ENCODE measurements at places on chromosomes 5 and 9. TPM values are rescaled to one million over a fixed set of nuclear protein-coding genes. Genes with fewer than 3 reads are reported as not detected.

DNA sequence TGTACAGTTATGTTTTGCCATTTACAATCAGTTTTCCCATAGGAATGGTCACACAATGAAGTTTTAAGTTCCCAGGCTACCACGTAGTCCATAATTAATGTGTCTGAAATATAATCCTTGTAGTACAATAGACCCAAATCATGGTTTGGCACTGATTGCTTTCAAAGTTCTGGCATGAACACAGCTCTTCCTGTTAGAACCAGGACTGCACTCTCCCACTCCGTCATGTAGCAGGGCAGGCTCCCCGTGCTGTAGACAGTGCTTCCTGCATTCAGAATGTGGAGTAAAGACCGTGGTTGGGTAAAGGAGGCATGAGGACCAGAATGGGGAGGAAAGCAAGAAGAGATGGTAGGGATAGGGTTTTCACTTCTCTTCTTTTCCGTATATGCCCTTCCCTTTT is 4.0 kb downstream of the SEC61B start:
- no peak overlapping the region for H3K4me3 ChIP-seq
- H3K27ac ChIP-seq: no peak overlapping the region
- peaks cover 4% of the 10 kb centered on the region for H3K36me3 ChIP-seq
- DNase-seq: no peak
- no peaks in the 10 kb centered on the region for H3K27me3 ChIP-seq
- H3K4me1 ChIP-seq: peaks cover 15% of the 10 kb centered on the region

DNA sequence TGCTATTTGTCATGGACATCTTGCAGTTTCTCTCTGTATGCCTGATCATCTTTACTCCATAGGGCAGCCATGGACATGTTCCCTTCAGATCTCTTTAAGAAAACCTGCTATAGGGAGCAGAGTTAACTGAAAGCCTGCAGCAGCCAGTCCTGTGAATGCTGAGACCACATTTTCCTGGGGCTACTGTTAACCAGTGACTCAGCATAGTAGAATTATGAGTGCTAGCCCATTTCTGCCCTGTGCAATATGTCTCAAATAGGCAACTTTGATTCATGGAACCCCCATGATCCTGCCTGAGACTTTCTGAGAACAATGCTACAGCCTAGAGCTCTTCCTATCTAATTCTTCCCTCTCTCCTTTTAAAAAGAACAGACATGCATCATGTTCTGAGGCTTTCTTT is 624.2 kb downstream of the CHSY3 start:
- no peak overlapping the region for H3K4me3 ChIP-seq
- H3K27ac ChIP-seq: no peak overlapping the region
- DNase-seq: no peak
- no peaks in the 10 kb centered on the region for H3K36me3 ChIP-seq
- no peaks in the 10 kb centered on the region for H3K27me3 ChIP-seq
- no peaks in the 10 kb centered on the region for H3K4me1 ChIP-seq

DNA sequence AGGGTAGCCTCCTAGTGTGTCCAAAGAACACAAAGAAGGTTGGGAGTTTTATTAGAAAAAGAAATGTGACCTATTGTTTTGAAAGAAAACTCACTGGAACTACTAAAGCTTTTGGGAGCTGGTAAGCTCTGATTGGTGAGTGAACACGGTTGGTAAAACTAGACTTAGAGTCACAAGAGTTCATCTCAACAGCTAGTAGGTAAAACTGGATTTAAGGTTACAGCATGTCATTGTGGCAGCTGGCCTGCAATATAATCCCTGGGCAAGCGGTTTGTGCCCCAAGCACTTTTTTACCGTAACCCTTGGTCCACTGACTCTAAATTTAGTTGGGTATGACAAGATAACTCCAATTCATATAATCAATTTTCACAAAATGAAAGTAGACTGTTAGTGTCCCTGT is 47.4 kb downstream of the UBAP2 start:
- H3K4me1 ChIP-seq: no peaks in the 10 kb centered on the region
- no peak overlapping the region for H3K27ac ChIP-seq
- H3K27me3 ChIP-seq: no peaks in the 10 kb centered on the region
- H3K36me3 ChIP-seq: peaks cover 25% of the 10 kb centered on the region

DNA sequence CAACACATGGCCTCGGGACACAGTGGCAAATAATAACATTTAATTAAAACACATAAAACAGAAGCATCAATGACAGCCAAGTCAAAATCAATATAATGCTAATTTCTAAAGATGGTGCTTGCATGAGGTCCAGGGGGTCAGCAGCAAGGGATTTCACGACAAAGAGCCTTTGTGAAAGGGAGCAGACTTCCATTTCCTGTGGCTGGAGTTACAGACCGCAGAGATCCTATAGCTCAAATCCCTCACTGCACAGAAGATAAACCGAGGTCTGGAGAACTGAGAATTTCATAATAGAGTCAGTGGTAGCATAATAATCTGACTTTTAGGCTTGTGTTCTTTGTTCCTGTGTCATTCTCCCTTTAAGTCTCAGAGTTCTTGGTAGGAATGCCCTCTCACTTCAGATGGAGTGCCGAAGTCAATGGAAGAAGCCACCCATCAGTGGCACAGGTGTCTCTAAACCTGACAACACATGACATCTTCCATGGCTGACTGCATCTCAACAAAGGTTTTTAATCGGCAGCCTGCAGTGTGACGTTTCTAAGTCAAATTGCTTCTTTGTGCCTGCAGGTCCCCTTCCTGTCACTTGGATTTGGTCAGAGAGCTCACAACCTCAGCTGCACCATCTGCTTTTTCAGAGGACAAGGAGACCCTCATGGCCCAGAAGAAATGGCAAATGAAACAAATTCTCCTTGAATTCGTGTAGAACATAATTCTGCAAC is 67.4 kb downstream of the CARTPT start:
- no peaks in the 10 kb centered on the region for H3K4me1 ChIP-seq
- no peaks in the 10 kb centered on the region for H3K27me3 ChIP-seq
- H3K27ac ChIP-seq: no peak overlapping the region
- no peaks in the 10 kb centered on the region for H3K36me3 ChIP-seq
- no peak for DNase-seq

- H3K27ac ChIP-seq: no peak overlapping the region
- H3K4me1 ChIP-seq: no peaks in the 10 kb centered on the region
- no peaks in the 10 kb centered on the region for H3K36me3 ChIP-seq
Observed at GRCh38 chr5:120805131-120805530, 341.0 kb downstream of the PRR16 start.

DNA sequence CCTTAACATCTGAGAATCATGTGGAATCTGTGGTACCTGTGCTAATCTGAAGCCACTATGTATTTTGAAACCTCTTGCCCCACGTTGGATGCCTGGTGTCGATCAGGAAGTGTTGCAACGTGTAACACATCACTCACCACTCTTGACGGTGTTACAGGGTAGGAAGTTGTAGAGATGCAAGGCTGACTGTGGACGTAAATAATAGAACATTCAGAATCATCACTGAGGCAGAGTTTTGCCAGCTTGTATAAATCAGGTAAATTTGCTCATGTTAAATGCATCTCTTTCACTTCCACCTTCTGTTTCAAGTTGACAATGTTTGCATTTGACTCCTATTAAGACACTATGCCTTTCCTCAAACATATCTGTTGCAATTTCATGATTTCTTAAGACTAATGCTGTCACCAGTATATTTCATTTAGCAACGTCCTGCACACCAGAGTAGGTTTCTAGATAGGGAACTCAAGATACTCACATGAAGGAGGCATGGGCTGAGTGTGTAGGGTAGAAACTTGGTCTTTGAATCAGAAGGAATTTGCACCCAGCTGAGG is 38.1 kb downstream of the BASP1 start:
- no peaks in the 10 kb centered on the region for H3K27me3 ChIP-seq
- H3K4me3 ChIP-seq: no peak overlapping the region
- H3K36me3 ChIP-seq: no peaks in the 10 kb centered on the region

DNA sequence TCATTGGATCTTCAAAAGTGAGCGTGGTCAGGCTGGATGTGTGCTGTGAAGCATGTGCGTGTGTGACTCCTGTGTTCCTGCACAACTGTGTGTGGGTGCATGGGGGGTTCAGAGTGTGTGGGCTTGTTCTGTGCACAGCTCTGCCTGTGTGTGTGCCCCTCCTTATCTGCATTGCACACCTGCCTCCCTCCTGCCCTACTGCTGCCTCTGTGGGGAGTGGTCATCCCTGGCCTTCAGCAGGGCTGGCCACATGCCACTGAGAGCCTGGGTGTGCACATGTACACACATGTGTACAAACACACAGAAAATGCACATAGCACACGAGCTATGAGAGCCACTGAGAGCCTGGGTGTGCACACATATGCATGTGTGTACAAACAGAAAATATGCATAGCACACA is 92.1 kb downstream of the CACNA1B start:
- H3K4me3 ChIP-seq: no peak overlapping the region
- no peak overlapping the region for H3K27ac ChIP-seq
- H3K4me1 ChIP-seq: no peaks in the 10 kb centered on the region
- H3K36me3 ChIP-seq: no peaks in the 10 kb centered on the region

DNA sequence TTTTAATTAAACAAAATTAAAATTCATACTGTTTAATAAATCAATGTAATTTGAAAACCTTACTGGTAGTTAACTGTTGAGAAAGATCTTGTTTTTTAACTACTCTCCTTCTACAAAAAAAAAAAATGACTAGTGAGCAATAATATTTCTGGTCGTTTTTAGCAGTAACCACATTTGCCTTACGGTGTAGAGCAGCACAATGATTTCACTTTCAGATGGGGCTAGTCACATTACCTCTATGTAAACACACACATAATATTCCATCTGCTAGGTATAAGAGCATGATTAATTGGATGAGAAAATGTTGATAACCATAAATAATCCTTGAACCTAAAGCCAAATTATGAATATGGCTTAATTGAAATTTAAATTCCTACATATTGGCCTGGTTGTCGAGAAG is 198.1 kb downstream of the CHSY3 start:
- H3K27ac ChIP-seq: no peak overlapping the region
- H3K4me3 ChIP-seq: no peak overlapping the region
- DNase-seq: no peak
- H3K36me3 ChIP-seq: no peaks in the 10 kb centered on the region
- H3K4me1 ChIP-seq: no peaks in the 10 kb centered on the region
- H3K27me3 ChIP-seq: no peaks in the 10 kb centered on the region

The C1QTNF2 gene
- total RNA-seq: not detected

DNA sequence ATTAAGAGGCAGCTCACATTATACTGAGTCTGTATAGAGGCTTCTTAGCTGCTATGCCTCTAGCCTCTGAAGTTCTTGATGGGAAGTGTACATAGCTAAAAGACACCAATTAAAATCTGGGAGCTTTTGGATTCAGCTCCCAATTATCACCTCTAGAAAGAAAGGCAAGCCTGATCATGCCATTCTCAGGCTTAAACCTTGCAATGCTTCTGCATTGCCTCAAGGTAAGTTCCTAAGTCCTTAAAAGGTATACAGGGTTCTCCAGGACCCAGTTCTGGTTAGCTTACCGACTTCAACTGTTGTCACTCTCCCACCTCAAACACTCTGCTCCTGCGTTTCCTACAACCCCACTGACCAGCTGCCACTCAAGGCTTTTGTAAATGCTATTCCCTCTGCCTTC is 17.5 kb upstream of the CCL28 start:
- H3K36me3 ChIP-seq: no peaks in the 10 kb centered on the region
- H3K4me3 ChIP-seq: no peak overlapping the region
- no peak for DNase-seq
- no peak overlapping the region for H3K27ac ChIP-seq
- H3K4me1 ChIP-seq: no peaks in the 10 kb centered on the region

DNA sequence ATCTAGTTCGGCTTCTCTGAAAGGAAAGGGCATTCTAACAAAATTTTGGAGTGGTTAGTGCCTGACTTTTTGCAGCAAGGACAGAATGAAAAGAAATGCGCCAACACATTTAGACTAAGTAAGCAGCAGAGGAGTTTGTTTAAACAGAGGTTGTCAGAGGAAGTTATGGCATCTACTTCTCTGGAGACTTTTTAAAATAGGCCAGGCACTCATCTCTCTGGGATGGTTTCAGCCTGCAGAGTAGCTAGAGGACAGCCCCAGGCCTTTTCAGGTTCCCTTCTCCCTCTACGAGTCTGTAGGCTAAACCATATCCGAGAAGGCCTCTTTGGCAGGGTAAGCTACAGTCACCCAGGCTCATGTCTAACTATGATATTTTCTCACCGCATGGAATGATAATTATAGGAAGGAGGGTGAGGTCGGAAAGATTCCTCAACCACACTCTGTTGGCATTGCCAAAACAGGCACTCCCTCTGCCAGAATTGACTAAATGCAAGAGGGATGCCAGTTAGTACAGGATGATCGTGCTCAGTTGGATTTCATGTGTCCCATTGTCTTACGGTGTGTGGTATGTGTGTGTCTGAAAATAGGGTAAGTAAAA is 1.4 kb upstream of the CTXN3 start:
- DNase-seq: no peak
- no peak overlapping the region for H3K27ac ChIP-seq
- H3K4me3 ChIP-seq: no peak overlapping the region
- no peaks in the 10 kb centered on the region for H3K36me3 ChIP-seq

GRCh38 chr9:127947841-127948710 is 10.4 kb upstream of the DPM2 start:
- peak overlapping the region; percentile 49 for H3K27ac ChIP-seq
- no peak overlapping the region for H3K4me3 ChIP-seq
- no peaks in the 10 kb centered on the region for H3K27me3 ChIP-seq
- no peak for DNase-seq

The TAF11L10 gene
- total RNA-seq: not detected

DNA sequence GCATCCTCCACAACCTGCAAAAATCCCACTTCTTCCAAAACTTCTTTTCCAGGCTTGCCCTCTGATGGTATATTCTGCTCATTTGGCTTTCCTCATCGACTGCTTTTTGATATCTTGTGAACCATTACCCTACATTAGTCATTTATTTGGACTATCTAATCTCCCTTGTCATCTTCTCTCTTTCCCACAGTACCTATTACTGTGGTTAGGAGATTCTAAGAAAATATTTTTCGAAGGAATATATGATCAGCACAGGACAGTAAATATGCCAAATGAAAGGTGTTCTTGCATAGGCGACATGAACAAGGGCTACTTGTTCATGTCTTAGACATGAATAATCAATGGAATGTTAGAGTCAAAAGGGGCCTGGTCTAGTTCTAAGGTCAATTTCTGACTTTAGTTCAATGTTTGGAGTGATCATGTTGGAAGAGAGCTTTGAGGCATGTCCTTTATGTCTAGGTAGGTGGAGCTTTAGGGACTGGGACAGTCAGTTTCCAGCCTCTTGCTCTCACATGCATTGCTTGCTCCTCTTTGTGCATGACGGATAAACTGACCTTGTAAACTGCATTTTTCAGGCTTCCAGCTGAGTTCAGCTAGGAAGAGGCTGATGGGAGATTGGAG is 243.4 kb upstream of the RPS23 start:
- H3K4me1 ChIP-seq: no peaks in the 10 kb centered on the region
- no peaks in the 10 kb centered on the region for H3K27me3 ChIP-seq
- H3K36me3 ChIP-seq: no peaks in the 10 kb centered on the region
- DNase-seq: no peak

DNA sequence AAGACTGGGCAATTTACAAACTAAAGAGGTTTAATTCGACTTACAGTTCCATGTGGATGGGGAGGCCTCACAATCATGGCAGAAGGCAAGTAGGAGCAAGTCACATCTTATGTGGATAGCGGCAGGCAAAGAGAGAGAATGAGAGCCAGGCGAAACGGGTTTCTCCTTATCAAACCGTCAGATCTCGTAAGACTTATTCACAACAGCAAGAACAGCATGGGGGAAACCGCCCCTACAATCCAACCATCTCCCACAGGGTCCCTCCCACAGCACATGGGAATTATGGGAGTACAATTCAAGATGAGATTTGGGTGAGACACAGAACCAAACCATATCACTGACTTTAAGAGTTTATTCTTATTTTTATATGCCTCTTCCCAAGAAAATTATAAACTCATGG is 60.3 kb downstream of the RFK start:
- no peaks in the 10 kb centered on the region for H3K27me3 ChIP-seq
- DNase-seq: no peak
- H3K4me1 ChIP-seq: no peaks in the 10 kb centered on the region
- no peaks in the 10 kb centered on the region for H3K36me3 ChIP-seq
- H3K27ac ChIP-seq: no peak overlapping the region

The OR2V1 gene
- not detected for total RNA-seq
